GM12891 (cell line): ENCODE measurements at places on chromosomes 6 and 20.

DNA sequence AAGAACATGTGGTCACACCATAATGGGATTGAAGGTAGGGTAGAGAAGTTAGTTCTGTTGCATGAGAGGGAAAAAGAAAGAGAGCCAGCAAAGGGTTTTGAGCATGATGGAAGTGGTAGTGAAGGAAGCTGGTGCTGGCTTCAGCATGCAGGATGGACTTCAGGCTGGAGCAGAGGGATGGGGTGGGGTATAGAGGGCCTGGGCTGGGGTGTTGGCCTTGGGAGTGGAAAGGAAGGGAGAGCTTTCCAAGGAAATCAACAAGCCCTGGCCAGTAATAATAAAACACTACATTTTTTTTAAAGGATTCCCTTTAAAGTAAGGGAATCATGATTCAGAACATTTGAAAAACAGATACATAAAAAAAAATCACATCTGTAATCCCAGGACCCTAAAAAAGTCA, 61.2 kb downstream of the LAMA4 start:
- DNase-seq: no peak

GRCh38 chr6:53273370-53273769, 75.4 kb downstream of the ELOVL5 start:
- no peak for DNase-seq

DNA sequence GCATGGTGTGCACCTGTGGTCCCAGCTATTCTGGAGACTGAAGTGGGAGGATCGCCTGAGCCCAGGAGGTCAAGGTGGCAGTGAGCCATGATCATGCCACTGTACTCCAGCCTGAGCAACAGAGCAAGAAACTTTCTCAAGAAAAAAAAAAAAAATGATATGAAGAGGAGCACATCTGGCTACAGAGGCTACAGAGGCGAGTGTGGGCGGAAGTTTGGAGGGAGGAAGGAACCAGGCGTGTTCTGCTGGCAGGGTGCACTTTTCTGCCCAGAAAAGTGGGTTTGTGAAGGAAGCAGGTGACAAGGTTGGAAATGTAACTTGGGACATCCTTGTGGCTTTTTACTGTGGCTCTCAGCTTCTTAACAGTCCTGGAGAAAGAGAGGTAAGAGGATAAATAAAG, 96.7 kb downstream of the SNX5 start:
- no peak for DNase-seq

DNA sequence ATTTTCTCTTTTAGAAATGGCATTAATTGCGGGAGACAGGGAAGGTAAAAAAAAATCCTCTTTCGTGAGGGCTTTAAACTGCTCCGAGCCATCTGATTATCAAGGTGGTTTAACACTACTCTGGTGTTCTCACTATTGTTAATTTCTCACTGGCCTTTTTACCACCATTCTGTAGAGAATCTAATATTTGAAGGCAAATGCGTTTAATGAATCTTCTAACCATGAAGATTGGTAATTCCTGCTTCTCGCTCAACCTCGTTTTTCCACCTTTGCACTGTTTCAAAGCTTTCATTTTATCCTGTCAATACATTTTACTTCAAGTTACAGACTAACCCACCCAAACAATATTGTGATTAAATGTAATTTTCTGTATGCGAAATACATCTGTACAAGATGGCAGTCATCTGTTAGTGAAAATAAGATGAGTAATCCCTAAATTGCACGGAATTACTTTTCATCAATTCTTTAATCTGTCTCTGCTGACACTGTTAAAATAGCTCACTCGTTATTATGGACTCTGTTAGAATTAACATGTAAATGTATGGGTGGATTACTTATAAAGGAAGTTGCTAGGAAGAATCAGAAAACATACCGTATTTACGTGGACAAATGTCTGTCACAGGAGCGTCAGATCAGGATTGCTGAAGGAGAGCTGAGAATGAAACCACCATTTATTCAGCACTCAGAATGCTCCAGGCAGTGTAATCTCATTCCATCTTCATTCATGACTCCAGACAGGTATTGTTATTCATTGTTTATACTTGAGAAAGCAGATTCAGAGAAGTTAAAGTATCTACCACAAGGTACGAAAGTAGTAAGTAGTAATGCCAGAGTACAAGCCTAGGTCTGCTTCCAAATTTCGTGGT, 1.1 kb upstream of the LCA5 start:
- DNase-seq: no peak

DNA sequence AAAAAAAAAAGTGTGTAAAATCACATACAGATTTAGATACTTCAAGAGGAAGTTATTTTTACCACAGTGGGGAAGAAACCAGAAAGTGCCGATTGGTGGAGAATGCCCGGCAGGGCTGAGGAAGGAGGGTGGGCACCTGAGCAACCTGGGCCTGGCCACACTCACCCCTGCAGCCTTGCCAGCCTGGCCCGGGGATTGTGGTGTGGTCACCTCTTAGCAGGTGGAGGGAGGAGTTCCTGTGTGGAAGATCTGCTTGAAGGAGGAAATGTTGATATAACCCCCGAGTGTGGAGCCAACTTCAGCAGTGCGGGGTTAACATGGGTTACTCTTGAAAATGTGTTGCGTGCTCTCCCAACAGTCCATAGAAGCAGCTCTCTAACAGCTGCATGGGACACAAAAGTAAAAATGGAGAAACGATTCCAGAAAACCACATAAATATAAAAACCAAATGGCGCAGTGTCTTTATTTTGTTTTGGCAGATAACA, 14.7 kb downstream of the UST start:
- DNase-seq: no peak

DNA sequence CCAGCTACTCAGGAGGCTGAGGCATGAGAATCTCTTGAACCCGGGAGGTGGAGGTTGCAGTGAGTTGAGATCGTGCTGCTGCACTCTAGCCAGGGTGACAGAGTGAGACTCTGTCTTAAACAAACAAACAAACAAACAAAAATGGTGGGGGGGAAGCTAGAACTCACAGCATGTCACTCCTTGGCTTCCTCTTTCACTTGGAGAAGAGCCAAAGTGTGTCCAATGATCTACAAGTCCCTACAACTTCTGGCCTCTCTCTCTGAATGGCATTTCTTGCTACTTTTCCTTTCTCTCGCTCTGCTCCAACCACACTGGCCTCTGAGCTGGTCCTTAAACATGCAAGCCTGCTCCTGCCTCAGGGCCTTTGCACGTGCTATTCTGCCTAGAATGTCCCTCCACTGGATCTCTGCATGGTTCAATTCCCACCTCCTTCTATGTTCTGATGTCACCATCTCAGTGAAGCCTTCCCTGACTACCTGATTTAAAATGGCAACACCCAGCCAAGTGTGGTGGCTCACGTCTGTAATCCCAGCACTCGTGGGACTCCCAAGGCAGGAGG, 8.1 kb downstream of the TLDC2 start:
- no peak for DNase-seq

- no peak for DNase-seq
These were observed 69.5 kb downstream of the KIAA0319 start for GRCh38 chr6:24576447-24576846.

DNA sequence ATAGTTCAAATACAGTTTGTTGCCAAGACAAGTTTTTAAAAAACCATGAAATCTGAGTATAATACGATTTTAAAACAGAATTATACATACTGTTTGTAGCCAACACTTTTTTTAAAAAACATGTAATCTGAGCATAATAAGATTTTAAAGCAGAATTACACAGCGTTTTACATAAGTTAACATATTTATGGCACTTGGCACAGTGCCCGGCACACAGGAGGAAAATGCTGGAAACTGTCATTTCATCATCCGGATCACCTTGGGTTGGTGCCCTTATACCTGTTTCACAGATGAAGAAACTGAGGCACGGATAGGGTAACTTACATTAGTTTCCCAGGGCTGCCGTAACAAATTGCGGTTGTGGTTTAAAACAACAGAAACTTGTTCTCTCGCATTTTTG, 193.0 kb downstream of the BMP7 start:
- no peak for DNase-seq

DNA sequence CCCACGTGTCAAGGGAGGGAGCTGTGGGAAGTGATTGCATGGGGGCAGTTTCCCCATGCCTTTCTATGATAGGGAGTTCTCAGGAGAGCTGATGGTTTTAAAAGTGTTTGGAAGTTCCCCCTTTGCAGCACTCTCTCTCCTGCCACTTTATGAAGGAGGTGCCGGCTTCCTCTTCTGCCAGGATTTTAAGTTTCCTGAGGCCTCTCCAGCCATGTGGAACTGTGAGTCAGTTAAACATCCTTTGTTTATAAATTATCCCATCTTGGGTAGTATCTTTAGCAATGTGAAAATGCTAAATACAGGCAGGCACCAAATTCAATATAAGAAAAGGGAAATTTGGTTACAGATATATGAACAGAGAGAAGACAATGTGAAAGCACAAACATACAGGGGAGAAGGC, 96.4 kb upstream of the EPHA7 start:
- DNase-seq: no peak

GRCh38 chr20:7272512-7272911, 505.0 kb downstream of the BMP2 start:
- DNase-seq: no peak

DNA sequence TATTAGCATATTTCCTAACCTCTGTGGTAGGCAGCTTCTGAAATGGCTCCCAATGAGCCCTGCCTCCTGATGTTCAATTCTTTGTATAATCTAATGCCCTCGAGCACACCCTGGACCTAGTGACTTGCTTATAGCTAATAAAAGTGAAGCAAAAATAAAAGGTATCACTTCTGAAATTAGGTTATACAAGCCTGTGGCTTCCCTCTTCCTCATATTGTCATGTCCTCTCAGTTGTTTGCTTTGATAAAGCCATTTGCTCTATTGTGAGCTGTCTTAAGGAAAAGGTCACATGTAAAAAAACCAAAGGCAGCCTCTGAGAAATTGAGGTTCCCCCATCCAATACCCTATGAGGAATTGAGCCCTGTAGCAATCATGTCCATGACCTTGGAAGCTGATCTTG, 442.1 kb upstream of the ADGRB3 start:
- no peak for DNase-seq

GRCh38 chr6:113317891-113318574, 539.1 kb upstream of the MARCKS start:
- no peak for DNase-seq

DNA sequence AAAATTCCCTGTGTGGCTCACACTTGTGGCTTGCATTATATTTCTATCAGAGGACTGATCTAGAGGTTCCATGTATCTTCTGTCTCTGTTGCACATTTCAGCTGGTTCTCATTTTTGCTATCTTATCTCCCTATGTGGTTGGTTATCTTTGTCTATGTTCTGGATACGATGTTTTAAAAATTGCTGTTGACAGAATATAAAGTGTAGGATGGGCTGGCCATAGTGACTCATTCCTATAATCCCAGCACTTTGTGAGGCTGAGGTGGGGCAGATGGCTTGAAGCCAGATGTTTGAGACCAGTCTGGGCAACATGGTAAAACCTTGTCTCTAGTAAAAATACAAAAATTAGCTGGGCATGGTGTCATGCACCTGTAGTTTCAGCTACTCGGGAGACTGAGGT, 9.9 kb upstream of the ULBP3 start:
- no peak for DNase-seq

DNA sequence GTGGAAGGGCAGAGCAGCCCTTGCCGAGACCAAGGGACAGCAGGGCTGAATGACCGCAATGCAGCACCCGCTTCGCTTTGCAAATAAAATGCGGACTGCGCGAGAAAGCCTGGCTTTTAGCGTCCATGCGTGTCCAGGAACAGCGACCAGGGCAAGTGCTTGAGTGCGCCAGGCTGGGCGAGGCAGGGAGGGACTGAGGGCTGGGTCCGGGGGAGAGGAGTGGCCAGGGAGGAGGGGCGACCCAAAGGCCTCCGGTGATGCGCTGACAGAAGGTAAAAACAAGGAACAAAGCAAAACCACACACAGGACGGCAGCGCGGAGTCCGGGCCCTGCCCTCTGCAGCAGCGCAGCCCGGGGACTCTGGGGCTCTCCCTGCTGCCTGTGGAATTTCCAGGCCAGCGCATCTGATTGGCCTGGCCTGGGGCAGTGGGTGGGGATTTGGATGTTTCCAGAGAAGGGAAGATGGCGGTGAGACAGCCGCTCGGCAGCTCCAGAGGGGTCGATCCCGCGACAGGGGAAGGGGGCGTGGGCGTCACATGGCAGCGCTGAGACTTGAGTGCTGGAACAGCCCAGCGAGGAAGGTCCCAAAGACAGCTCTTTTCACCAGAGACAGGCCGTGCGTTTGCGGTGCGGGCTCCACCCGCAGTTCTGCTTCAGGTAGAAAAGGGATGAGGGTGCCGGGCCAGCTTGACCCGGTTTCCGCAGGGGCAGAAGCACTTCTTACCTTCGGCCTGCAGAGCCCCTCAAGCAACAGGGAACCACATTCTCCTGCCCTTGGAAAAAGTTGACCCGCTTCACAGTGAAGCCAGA, 51.8 kb downstream of the SSR1 start:
- DNase-seq: peak; percentile 72

GRCh38 chr6:159807150-159807858, 7.2 kb downstream of the PNLDC1 start:
- no peak for DNase-seq

DNA sequence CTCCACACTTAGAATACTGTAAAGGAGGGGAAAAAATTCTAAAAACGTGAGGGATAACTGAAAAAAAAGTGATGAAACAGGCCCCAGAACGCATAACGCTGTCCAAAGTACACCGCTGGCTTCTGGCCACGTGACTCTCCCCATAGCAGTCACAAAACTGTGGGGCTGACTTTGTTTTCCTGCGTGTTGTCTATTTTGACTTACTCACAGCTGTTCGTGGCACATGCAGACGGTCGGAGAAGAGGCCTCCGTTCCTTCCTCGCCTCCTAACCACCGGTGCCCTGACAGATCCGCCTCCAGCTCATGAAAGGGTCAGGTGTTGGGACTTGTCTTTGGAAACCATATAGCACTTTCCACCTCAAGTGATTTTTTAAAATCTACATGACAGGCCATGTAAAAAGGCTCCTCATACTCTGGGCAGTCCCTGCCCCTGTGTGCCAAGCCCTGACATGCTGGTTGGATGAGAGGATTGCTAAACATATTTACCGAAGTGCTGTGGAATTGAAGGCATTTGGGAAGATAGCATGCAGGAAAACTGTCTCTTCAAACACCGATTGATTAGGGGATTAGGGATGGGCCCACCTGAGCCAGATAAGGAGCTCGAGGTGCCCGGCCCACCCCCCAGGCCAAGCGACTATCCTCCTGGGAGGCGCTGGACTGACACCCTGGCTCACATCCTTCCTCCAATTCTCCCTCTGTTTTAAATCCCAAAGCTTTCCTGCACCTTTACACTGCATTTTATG, 54.8 kb downstream of the DACT2 start:
- DNase-seq: no peak

- DNase-seq: peak; percentile 18
These were observed 734 bp downstream of the TPBG start for GRCh38 chr6:82364087-82365015.

DNA sequence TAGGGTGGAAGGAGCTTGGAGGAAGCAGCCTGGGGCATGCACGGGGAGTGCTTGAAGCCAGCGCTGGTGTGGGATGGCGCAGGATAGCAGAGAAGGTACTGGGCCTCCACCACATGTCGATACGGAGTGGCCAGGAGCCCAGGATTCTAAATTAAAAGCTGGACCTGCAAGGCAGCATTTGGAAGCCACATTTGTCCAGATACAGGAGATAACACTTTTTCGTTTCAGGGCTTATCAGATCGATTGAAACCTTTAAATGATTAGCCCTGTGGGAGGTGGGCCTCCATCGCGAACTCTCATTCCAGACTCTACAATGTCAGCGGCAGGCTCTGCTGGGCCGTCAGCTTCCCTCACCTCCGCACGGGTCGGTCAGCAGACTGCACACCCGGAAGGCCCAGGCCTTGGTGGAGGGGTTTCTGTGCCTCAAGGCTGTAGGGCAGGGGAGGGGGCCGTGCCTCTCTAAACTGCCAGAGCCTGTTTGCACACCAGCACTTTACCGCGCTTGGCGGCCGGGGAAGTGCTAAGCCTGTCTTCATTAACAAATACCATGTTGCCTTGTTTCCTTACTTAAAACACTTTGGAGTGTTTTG, 17.9 kb downstream of the EDN3 start:
- no peak for DNase-seq
